ENCODE measurements at places on chromosomes 5 and 9. TPM values are rescaled to one million over a fixed set of nuclear protein-coding genes. Genes with fewer than 3 reads are reported as not detected.

DNA sequence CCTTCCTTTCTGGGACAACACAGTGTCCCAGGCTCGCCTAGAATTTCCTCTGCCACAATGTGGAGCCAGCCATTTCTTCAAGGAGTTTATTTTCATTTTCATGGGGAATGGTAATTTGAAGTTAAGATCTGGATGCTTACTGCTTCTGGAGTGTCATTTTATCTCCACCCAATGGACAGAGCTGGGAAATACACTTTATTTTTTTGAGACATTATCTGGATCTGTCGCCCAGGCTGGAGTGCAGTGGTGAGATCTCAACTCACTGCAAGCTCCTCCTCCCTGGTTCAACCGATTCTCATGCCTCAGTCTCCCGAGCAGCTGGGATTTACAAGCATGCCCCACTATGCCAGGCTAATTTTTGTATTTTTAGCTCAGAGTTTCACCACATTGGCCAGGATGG, 12.7 kb upstream of the THG1L start:
- DNase-seq, result peak; percentile 69

MAMDC4 gene
- 11.8 TPM for total RNA-seq

DNA sequence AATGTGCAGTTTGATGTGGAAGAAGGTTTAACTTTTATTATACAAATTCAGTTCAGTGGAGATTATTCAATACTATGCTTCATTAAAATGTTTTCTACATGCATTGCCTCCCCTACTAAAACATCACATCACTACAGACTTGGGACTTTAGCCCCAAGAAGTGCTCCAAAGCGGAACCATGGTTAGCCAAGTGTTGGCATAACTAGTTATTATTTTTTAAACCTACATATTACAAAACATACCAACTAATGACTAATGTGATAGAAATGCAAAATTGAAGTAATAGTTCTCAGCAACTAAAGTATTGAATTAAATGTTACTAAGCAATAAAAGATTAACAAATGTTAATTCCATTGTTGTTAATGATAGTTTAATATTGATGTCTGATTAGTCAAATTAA, 74.5 kb downstream of the XRCC4 start:
- peak; percentile 19 for DNase-seq

DNA sequence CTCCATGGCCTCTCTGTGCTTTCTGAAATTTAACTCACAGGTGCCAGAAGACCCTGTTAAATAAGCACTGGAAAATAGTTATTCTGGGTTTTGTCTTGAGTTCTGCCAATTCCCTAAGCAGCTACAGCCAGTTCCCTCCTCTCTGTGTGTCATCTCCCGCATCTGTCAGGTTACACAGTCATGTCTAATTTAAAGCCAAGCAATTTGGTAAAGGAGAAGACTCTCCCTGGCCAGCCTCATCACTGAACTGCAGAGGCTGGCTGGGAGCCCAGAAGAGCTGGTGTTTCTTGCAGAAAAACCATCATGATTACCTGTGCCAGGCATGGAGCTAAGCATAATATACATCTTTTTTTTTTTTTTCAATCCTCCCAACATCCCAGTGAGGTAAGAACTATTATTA, 141.3 kb upstream of the ZNF366 start:
- peak; percentile 50 for DNase-seq

DNA sequence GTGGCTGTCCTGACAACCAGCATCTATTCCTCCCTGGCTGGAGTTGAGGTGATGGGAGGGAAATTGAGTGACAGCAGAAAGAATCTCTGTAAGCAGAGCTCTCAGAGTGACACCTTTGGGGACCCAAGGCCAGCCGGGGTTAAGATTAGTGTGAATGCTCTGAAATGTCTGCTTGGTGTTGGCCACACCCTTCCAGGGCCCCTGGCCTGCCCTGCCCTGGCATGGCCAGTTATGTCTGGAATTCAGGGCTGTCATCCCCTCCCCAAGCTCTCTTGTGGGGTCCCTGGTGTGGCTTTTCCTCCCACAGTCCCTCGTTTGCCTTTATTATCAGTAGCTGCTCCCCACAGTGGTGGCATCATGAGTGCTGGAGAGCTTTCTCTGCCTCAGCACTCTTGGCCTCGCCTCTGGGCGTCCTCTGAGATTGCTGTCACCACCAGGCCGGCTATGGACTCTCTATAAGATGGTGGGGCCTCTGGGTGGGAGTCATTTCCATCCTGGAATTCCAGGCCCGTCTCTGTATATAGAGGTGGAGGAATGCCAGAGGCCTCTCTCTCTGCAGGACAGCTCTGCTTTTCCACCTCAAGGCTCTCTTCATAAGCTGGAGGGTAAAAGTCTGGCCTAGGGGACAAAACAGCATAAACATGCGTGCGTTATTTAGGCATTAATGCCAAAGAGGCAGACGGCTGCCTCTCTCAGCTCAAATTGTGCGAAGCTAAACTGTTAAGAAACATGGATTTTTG, 3.6 kb downstream of the TMEM252 start:
- no peak for DNase-seq

DNA sequence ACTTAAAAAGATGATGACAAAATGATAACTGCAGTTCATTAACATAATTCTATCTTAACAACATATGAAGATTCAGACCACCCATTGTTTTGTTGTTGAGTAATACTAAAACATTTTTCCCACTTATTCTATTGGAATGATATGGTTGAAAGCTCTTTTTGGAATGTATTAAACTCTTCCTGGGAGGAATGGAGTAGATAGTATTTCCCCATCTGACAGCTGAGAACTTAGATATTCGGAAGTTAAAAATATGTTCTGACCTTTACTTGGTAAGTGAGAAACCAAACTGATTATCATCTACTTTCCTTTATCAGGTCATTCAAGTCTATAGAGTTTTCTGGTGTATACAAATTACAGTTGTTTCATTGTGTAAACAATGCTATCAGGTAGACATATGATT, 452.9 kb downstream of the CSNK1G3 start:
- DNase-seq, result no peak

PCDHGA1 gene
- total RNA-seq, result 0.35 TPM

IFNA13 gene
- not detected for total RNA-seq

DNA sequence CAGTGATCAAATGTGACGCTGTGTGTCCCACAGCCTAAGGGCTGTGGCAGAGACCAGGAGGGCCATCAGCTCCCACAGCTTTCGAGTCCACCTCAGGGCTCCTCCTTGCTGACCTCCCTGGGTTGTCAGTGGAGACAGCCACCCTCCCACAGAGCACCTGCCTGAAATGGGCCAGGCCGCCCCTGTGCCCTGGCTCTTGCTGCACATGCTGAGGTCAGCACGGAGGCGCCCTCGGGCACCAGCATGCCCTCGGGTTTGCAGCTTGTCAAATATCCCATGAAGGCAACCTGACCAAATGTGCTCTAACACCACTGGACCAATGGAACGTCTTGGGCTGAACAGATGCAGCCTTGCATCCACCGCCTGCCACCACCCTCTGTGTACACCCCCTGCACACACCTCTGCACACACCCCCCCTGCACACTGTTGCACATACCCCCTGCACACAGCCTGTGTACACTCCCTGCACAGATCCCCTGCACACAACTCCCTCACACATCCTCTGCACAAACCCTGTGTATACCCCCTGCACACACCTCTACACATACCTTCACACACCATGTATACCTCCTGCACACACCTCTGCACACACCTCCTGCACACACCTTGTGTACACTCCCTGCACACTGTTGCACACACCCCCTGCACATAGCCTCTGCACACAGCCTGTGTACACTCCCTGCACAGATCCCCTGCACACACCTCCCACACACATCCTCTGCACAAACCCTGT, 2.0 kb upstream of the CEP72 start:
- DNase-seq, result no peak

DNA sequence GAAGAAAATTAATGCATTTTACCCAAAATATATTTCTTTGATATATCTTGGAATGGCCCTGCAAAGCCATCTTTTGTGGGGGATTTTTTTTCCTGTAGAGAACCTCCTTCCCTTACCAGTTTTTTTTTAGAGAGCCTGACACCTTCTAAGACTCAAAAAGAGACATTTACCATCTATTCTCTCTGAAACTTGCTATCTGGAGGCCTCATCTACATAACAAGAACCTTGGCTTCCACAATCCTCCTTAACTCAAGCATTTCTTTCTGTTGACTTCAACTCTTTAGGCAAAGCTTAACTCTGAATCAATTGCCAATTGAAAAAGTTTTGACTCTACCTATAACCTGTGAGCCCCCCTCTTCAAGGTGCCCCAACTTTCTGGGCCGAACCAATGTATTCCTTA, 6.2 kb downstream of the SLC45A2 start:
- no peak for DNase-seq

GRCh38 chr5:165079389-165079788, 1574.0 kb downstream of the MAT2B start:
- no peak for DNase-seq

- no peak for DNase-seq
Observed at GRCh38 chr9:125407432-125407973, 145.9 kb downstream of the GAPVD1 start.

MRPL36 gene
- total RNA-seq, result 101 TPM

DNA sequence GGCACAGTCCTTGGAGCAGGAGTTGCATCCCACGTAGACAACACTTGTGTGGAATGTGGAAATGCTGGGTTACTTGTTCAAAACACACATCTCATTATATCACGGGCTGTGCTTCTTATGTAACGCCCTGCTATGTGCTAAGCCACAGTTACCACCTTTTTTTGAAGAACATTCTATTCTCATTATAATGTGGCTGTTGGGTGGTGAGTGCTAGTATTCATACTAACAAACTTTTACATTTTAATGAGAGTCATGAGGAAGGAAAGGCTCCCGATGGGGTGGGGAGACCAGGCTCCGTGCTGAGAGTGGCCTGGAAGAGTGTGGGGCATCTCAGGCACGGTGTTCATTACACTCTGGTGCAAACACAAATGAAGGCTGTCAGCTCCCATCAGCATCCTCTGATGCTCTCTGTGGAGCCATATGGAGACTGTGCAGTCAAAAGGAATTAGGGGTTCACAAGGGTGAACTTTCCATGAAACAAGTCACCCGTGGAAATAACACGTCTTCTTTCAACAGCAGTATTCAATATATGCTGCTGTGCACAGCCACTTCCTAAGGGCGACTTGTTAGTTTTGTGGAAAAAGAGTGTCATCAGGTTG, 153.1 kb upstream of the RAPGEF1 start:
- no peak for DNase-seq

DNA sequence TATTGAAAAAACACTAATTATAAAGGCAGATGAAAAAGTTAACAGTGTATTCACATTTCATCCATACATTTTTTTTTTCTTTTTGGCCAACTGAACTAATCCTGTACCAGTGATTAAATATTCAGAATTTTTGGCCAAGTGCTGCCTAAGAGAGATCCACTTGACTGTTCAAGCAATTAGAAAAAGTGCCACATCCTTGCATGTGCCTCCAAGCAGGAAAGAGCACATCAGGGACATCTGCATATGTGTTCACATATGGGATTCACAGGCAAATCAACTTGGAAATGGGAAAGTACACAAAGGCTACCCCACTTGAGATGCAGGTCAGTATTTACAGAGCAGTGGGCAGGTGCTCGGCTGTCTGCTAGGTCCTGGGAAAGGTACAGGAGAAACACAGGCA, 163.3 kb upstream of the LHFPL2 start:
- DNase-seq, result no peak

GRCh38 chr9:137762414-137763061, 115.0 kb upstream of the CACNA1B start:
- no peak for DNase-seq

PDE6A gene
- 0.22 TPM for total RNA-seq

C1QTNF2 gene
- total RNA-seq, result not detected

DNA sequence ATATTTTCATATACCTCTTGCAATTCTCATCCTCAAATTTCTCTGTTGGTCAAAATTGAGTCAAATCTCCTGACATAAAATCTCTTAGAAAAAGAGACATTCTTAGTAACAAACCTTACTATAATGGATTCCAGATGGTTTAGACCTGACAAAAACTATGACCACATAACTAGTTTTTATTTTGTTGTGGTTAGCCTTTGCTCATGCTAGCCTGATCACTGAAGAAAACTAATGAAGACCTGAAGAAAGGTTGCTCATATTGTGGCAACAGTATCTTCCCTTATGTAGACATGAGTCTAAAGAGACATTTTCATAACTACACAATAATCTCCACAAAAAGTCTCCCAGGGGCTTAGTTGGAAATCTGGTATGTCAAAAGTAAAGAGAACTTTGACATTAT, 274.1 kb upstream of the TMEM161B start:
- no peak for DNase-seq
